Activated CD8-positive, alpha-beta memory T cell treated with anti-CD3 and anti-CD28 coated beads for 1 hour (primary cell): ENCODE measurements at places on chromosomes 4 and X.

- no peak for DNase-seq
These were observed 36.0 kb downstream of the FUNDC1 start for GRCh38 chrX:44506678-44507077.

- no peak for DNase-seq
These were observed 85.5 kb downstream of the TACR3 start for GRCh38 chr4:103634236-103634635.

- DNase-seq: no peak
These were observed 60.0 kb downstream of the FGF13 start for GRCh38 chrX:138651494-138651893.

GRCh38 chrX:32137525-32137924 lies 1065.7 kb upstream of the FTHL17 start:
- DNase-seq: no peak

DNA sequence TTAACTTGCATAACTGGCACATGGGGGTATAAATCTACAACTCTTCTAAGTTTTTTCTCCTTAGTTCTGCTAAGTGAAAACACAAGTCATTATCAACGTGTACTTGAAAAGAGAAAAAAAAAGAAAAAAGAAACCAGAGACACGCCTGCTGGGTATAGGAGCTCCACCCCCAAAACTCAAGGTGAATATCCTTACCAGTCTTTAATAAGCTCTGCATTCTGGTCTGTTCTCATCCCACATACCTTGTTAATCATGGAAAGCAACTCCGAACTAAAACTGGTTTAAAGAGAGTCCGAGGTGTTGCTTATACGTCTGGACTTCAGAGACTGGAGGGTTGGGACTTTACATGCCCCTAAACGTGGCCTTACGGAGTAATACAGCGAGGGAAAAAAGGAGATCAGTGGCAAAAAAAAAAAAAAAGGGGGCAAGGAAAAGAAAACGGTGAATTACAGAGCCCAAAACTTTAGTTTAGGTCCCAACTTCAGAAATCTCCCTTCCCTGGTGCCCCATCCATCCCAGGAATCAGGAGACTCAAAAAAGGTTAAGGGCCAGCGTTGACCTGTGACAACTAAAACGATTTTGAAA lies 1.0 kb downstream of the PGRMC2 start:
- no peak for DNase-seq

DNA sequence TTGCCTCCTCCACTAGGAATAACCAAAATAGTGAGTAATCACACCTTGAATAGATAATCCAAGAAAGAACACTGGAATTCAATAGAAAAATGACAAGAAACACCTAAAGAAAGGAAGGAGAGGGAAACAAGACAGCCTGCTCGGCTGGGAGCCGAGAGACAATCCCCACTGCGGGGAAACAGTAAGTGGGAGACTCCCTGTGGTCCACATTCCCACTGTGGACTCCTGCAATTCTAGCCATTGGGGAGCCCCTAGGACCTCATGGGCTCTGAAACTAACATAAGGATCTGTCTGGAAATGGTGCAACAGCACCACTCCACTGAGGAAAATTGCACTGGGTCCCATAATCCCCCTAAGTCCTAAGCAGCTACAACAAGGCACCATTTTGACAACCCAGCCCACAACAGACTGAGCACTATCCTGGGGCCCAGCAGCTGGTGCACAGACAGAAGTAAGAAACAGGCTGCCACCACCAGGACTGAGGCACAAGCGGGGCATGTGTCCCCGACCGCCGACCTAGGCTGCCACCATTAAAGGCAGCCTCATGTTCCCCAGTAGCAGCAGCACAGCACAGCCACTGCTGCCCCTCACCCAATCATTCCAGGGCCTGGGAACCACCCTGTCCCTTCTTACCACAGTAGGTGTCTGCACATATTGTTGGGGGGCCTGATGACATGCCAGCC lies 14.2 kb downstream of the LRBA start:
- DNase-seq: no peak

- no peak for DNase-seq
These were observed 441.0 kb downstream of the RAPGEF2 start for GRCh38 chr4:159543831-159544230.

GRCh38 chr4:54096295-54096962 lies 3.5 kb upstream of the GSX2 start:
- no peak for DNase-seq

DNA sequence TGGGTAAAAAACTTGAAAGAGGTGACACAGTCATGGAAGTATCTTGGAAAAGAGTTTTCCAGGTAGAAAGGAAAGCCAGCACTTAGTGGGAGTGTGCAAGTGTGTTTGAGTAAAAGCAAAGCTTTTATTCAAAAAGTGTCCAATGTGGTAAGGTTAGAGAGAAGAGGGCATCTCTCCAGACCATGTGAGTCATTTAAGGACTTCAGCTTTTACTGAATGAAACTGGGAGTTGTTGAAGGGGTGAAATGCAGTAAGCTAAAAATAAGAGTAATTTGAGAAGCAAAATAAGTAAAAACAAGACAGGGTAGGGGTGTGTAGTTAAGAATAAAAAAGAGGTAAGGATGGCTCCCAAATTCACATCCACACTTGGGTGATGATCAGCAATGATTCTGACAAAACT lies 238.9 kb downstream of the SLC7A11 start:
- DNase-seq: no peak

DNA sequence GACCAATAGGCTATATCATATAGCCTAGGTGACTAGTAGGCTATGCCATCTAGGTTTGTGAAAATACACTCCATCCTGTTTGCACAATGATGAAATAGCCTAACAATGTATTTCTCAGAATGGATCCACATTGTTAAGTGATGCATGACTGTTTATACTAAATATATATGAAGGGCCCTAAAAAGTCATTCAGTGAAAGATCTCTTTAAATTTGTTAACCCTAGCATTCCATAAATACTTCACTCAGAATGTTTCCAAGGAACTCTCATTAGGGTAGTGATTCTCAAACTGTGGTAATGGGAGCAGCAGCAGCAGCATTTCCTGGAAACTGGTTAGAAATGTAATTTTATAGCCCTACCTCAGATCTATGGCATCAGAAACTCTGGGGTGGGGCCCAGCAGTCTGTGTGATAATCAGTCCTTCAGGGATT lies 74.9 kb downstream of the PRRG1 start:
- no peak for DNase-seq

DNA sequence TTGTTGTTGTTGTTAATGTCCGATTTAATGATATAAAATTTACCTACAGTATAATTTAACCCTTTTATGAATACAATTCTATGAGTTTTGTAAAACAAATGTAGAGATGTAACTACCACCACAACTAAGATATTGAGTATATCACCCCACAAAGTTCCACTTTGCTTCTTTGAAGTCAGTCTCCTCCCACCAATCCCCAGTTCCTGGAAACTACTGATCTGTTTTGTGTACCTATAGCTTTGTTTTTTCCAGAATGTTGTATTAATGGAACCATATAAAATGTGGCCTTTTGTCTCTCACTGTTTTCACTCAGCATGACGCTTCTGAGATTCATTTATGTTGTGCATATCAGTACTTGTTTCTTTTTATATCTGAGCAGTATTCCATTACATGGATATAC lies 52.3 kb upstream of the FAM9C start:
- DNase-seq: no peak

GRCh38 chrX:4572691-4573090 lies 859.2 kb upstream of the PRKX start:
- no peak for DNase-seq

DNA sequence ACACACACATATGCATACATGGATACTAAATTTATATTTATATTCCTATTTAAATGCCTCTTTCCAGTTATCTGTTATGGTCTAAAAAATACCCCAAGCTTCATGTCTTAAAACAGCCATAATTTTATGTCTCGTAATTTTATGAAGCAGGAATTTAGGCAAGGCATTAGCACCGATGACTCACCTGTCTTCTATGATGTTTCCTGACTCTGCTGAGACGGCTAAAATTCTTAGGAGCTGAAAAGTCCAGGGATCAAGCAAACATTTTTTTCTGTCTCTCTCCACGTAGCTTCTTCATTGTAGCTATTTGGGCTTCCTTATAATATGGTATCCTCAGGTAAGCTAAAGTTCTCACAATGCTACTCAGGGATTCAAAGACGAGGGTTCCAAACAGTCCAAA lies 930.3 kb downstream of the STIM2 start:
- no peak for DNase-seq

GRCh38 chr4:88900432-88900831 lies 156.6 kb downstream of the FAM13A start:
- no peak for DNase-seq

DNA sequence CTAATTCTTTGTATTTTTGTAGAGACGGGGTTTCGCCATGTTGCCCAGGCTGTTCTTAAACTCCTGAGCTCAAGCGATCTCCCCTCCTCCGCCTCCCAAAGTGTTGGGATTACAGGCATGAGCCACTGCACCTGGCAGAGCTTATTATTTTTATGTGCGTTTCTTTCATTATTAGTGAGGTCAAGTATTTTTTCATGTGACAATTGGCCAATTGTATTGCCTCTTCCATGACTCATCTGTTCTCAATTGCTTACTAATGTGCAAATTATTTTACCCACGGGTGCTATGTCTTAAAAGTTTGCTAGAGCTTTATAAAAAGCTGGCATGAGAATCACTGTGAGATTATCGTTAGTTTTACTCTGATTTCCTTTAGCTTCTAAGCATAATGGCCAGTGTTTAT lies 13.0 kb upstream of the ARX start:
- DNase-seq: no peak

DNA sequence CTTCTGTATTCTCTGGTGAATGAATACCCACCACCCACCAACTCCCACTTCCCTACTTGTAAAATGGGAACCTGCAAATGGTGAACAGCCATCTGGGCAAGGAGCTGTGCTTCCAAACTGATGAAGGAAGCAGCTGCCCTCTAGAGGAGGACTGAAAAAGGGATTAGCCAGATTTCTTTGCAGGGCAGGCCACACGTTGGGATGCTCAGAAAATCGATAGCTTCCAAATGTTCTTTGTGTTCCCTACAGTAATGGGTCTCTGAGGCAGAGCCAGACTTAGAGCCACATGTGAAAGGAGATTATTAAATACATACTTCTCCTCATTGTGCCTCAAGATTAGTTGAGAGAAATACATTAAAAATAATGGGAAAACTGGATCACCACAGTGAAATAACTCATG lies 39.3 kb upstream of the LPAR4 start:
- no peak for DNase-seq

DNA sequence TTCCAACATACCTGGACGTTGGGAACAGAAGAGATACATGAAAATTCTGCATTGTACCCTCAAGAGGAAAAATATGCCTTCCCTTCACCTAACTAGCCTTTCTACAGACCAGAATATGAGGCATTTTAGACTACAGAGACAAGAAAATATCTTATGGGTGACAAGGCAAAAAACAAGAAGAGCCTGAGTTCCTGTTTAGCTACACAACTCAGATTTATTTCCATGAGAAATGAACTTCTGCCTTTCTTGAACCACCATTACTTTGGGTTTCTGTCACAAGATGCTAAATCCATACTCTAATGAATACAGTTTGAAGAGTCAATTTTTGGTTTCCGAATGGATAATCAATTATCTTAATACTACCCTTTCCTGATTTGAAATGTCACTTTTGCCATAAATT lies 18.7 kb downstream of the RCHY1 start:
- no peak for DNase-seq

DNA sequence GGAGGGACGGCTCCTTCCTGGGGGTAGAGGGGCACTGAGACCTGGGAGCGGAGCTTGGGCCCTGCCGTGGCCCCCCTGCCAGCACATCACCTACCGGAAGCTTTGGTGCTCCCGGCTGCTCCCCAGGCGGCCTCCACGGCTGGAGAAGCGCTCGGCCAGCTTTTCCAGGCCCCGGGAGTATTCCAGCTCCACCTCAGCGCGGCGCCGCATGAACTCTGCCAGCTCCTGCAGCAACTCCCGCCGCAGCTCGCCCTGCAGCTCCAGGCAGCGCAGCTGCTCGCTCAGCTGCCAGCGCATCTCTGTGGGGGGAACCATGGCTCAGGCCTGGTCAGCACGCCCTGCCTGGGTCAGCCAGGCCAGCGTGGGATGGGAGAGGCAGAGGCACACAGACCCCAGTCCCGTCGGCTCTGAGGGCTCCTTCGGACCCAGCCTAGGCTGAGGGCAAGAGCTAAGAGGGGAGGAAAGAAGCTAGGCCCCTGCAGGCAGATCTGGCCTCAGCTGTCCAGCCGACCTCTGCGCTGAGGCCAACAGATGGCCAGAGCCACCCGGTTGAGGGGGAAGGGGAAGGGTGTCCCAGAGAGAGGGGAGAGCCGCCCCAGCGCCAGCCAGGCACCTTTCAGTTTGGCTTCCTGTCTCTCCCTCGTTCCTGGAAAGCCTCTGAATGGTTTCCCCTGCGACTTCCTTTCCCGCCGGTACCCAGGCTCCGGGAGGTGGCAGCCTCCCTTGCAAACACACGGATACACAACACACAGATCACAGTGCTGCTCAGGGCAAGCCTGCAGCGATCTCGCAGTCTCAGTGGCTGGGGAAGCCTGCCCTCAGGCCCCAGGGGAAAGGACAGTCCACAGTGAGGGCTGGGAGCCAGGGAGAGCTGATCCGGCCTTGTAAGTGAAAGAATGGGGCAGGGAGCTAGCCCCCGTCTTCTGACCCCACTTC lies 4.3 kb downstream of the ARHGAP4 start:
- DNase-seq: no peak

- DNase-seq: no peak
These were observed 8.8 kb upstream of the TMSB4X start for GRCh38 chrX:12966151-12966550.

DNA sequence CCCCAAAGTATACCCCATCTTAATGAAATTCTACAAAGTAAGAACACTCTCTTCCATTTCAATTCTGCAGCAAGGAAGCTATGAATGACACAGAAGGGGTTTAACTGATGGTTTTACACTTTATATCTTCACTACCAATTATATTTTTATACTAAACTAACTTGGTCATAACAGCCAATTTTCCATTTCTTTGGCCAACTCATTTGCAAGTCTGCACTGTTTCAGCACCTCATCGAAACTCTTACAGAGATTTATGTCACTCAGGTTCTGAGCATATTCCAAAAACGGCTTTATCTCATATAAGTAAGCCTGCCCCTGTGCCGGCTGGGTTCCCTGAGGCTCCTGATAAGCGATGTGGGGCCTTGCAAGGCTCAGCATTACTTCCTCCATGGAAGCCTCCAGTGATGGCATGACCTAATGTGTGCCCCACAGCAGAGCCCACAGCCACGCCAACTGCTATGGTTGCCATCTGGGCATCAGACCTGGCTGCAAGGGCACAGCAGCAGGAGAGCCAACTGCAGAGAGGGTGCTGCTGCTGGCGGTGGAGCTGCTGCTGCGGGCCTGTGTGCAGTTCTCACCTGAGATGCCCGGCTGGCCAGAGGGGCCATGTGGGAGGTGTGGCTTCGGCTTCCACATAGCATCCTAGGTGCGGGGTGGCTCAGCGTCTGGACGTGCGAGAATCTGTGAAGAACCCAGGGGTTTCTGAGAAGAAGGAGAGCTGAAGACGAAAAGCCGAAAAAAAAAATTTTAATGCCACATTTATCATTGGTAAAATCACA lies 13.4 kb upstream of the IBSP start:
- no peak for DNase-seq

GRCh38 chr4:183670251-183670650 lies 11.2 kb downstream of the TRAPPC11 start:
- DNase-seq: no peak

DNA sequence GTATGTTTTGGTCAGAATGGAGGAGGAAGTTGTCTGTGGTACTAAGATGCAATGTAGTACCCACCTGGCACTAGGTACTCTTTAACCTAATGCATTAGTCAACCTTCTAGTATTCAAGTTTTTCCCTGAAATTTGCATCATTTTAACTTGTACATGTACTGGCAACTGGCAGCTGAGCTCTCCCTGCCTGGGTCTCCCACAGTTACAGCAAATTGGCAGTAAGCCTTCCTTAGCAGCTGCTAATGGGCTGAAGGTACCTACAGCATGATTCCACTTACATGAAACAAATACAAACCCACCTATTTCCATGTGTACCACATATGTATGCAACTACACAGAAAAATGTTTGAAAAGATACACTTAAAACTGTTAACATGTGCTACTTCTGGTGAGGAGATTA lies 8.1 kb upstream of the KLHL2 start:
- no peak for DNase-seq
